EL (cell line): ENCODE measurements at places on chromosomes 12 and 14.
A peak's percentile ranks its signal among the peaks of the same experiment; 100 is the strongest.

DNA sequence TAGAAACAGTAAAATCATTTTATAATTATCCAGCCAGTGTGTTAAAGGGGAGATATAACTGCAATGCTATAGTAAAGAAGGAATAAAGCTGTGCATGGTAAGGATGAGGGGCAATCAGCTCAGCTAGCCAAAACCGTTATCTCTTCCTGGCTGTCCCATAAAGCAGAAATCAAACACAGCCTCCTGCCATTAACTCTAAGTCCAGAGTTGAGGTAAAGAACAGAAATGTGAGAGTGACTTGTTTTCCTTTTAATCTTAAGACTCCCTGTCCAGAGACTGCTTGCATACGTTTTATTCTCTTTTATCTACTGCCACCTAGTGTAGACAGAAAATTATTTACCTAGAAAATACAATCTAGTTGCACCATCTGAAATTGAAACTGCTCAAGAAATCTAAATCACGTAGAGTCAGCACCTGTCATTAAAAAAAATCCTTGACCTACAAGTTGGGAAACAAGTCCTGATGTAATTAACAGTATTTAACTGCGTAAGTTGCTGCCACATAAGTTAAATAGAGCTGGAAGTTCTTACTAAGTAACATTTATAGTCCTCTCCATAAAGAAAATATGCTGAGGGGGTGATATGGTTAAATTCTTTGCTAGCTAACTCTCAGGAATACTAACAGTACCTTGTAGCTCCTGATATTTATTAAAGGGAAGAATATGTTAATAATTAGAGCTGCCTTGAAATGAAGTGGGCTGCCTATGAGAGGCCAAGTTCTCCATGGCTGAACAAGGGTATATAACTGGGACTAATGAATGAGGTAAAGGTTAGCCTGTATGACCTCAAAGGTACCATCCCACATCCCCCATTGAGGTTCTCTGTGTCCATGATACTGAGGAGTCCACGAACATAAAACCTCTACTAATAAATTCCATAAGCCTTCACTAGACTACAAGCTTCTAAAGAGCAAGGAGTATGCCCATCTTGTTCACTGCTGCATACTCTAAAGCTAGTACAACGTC, 62.7 kb downstream of the GALNT4 start:
- peak; percentile 68 for DNase-seq

DNA sequence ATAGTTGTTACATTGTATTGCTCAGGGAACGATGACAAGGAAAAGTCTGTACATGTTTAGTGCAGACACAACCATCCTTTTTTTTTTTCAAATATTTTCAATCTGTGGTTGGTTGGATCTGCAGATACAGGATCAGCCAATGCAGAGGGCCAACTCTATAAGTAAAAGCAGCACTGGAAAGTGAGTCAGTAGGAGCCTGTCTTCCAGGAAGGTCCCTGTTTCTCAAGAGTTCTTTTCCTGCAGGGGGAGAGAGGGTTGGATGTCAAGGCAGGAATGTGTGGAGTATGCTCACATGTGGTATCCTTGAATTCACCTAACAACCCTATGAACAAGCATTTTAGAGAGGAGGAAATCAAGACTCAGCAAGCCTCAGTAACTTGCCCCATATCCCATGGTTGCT, 409.1 kb downstream of the NPAS3 start:
- DNase-seq = no peak

DNA sequence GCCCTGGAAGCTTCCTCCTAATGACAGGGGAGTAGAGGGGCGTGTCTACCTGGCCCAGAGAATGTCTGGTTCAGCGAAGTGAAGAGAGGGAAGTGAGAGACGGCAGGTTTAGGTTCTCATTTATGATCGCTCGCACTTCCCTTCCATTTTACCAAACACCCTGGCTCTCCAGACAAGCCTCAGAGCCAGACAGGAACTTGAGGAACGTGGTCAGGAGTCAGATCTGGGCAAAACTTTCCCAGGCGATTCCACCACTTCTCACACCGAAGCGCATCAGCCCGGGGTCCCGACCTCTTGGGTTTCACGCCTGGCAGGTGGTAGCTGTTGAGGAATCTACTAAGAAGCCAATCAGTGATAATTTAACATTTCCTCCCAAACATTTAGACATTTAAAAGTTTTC, 21.3 kb downstream of the ACTN1 start:
- no peak for DNase-seq

DNA sequence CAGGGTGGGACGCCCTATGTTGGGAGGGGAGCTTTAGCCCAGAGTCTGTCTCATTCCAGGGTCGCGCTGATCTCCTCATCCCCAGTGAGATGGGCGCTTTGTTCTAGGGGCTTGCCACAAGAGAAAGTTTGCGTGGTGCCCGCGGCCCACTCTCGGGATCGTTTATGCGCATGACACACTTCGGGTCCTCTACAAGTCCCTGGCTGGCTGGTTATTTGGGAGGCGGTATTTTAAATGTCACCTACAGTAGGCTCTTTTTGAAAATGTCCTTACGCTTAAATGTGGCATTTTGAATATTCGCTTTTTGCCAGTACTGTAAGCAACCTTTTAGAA, 541 bp downstream of the GOLT1B start:
- DNase-seq = peak; percentile 43

DNA sequence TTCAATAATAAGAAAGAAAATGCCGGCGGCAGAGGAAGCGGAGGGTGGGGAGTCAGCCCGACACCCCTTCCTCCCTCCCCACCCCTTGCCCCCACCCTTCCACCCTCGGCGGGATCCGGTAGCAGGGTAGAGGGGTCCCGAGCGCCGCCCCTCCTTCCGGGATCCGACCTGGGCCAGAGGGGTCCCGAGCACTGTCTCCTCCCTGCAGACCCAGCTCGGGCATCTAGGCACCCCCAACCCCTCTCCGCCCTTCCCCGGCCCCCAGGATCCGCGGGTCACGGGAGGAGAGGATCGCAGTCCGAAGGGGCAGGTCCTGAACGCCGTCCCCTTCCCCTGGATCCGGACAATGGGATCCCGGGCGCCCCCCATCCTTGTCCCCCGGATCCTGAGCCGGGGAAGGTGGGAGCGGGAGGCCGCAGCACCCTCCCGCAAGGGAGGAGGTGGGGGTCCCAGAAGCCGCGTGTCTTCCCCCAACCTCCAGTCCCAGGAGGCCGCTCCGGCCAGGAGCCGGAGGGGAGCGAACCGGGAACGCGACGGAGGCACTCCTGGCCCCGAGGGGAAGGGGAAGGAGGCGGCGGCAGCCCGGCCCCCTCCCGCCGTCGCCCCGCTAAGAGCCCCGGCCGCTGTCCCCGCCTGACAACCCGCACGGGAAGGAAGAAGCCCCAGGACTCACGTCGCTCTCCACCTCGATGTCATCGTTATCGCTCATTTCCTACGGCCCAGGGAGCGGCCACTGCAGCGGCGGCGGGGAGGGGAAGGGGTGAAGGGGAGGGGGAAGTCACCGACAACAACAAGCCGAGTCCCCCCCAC, 481 bp downstream of the MAX start:
- DNase-seq = no peak

DNA sequence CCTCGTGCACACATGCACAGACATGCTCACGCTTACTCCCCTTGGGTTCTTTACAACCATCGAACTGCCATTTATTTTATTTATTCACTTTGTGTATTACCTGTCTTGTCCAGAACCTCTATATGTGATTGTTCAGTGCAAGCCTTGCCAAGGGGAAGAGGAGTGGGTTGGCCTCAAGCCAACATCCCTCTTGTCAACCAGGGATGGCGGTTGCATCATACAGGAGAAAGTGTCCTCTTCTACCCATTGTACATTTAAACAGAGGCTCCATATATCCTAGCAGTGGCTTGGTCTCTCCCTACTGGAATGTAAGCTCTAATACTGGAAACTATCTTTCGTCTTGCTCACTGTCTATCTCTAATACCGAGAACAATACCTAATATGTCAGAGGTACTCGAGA, 108.4 kb downstream of the C12orf42 start:
- no peak for DNase-seq

GRCh38 chr12:8035440-8036010, 3.0 kb downstream of the FOXJ2 start:
- no peak for DNase-seq

- DNase-seq = peak; percentile 35
Observed at GRCh38 chr14:77141214-77142004, at the start of gene ZDHHC22. Gene ZDHHC22 (minus strand): TSS chr14:77141791. CDS start chr14:77139738, 2,053 bp downstream.

- DNase-seq = no peak
Observed at GRCh38 chr14:76760331-76761135, 735 bp upstream of the VASH1 start.

DNA sequence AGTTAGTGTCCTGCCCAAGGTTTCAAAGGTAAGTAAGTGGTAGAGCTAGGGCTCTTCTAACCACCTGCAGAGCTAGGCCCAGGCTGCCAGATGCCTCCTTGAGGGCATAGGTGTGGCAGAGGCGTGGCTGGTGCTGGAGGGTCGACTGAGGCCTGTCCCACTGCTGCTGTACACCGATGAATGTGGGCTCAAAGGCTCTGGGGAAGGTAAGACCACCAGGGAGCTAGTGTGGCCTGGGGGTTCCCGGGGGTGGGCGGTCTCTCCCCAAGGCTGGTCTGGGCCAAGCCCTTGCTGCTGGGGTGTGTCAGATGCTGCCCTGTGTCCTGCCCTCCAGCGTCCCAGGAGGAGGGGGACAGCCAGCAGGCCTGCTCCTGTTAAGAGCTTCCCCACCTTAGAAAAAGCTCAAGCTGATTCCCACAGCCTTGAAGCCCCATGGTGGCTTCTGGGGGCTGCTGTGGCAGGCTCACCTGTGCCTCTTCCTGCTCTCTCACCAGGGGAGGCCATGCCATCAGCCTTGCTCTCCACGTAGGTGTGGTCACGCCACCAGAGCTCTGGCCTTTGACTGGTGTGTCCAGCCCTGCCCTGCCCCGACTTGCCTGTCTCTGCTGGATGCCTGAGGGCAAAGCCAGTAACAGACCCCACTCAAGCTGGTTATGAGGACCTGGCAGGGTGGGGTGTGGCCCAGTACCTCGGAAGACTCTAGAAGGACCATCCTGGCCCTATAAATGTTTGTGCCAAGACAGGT, 36.8 kb downstream of the SH2B3 start:
- no peak for DNase-seq

DNA sequence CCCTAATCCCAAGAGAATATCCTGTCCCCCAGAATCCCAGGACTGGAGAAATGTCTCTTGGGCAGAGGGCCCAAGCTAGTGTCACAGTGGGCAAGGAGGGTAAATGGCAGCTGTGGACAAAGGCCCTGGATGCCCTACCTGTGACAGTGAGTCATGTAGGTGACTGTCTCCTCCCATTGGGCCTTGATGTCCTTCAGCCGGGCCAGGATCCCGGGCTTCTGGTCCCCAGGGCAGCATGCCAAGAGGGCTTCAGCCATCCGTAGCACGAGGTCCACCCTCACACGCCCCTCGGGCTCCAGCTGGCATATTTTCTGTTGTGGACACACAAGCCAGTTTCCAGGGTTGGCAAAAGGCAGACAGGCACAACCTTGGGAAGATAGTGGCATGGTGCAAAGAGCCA, 48.8 kb downstream of the SYNE3 start:
- DNase-seq = no peak

GRCh38 chr12:21912318-21912717, 28.9 kb downstream of the ABCC9 start:
- peak; percentile 77 for DNase-seq

DNA sequence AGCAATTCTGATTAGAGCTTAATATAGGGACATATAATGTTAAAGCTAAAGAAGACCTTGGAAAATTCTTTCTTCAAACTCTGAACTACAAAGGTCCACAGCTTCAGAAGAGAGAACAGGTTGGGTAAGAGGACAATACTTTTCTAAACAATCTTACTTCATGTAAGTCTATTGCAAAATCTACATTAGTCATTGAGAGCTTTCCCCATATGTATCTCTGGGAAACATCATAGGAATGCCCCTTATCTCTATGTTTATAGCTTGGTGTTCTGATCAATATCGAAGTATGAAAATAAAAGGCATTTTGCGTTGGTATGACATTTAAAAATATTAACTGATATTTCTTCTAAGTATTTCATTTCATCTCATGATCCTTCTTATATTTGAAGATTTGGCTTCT, 962.6 kb downstream of the AACS start:
- no peak for DNase-seq
